Immature natural killer cell (primary cell): ENCODE measurements at places on chromosomes 5 and 9. TPM values are rescaled to one million over a fixed set of nuclear protein-coding genes. Genes with fewer than 3 reads are reported as not detected.

DNA sequence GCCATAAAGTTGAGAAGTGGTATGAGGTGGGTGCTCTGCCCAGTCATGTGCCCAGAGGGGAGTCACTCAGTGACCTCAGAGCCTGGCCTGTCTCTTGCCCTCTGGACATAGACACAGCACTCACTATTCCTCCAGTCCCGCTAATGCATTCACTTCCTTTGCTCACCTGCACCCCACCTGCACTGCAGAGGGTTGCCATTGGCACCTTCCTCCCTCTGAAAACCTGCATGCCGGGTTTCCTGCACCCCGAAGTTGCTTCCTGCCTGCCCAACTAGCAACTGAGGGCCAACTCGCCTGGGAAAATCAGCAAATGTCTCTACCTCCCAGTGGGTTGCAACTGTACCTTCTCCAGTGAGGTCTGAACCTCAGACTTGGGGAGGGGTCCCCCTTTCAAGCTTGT is 48.1 kb upstream of the SPTLC1 start:
- no peaks in the 10 kb centered on the region for H3K4me1 ChIP-seq
- peaks cover 6% of the 10 kb centered on the region for H3K36me3 ChIP-seq
- peaks cover 3% of the 10 kb centered on the region for H3K27me3 ChIP-seq
- H3K27ac ChIP-seq: no peak overlapping the region
- no peak for DNase-seq

GRCh38 chr9:110526426-110526825 is 53.1 kb downstream of the SVEP1 start:
- DNase-seq: no peak
- no peaks in the 10 kb centered on the region for H3K4me1 ChIP-seq
- H3K4me3 ChIP-seq: no peak overlapping the region
- H3K36me3 ChIP-seq: no peaks in the 10 kb centered on the region
- peaks cover 2% of the 10 kb centered on the region for H3K27me3 ChIP-seq
- no peak overlapping the region for H3K27ac ChIP-seq

- H3K4me3 ChIP-seq: peak overlapping the region; percentile 97
- peak overlapping the region; percentile 97 for H3K27ac ChIP-seq
- H3K36me3 ChIP-seq: peaks cover 3% of the 10 kb centered on the region
- H3K27me3 ChIP-seq: peaks cover 8% of the 10 kb centered on the region
- no peak for DNase-seq
Observed at GRCh38 chr9:4661165-4661564, 929 bp upstream of the PLPP6 start.

GRCh38 chr5:181190711-181191525 is 14.1 kb downstream of the TRIM7 start:
- H3K36me3 ChIP-seq: peaks cover 3% of the 10 kb centered on the region
- peak; percentile 51 for DNase-seq
- H3K4me3 ChIP-seq: peak overlapping the region; percentile 98

DNA sequence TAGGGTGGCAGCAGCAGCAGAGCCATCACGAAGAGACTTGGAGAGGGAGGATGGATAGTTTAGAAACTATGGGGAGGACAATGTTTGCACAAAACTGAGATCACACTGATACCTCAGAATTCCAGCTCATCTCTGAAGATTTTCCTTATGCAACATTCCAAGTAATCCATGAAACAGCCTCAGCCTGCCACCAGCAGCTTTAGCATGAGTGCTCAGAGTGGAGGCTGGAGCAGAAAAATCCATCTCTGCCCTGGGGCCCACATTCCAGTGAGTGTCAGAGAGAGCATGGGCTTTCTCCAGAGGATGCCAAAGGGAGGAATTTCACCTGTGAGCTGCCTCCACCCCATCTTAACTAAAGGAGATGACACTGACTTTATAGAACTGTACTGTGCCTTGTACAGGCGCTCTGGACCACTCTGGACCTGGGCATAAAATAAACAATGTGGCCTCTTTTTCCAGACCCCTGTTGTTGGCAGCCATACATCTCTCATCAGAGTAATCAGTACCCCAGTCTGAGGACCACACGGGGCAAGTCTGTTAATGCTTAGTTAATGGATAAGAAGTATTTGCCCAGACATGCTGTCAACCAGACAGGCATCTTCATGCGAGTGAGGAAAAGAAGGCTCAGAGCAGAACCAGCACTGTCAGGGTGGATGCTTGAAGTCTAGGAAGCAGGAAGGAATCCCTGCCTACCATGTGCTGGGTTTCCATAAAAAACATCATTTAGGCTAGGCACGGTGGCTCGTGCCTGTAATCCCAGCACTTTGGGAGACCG is 440.9 kb downstream of the ENC1 start:
- H3K36me3 ChIP-seq: no peaks in the 10 kb centered on the region
- no peak overlapping the region for H3K4me3 ChIP-seq
- H3K27ac ChIP-seq: no peak overlapping the region
- DNase-seq: no peak

DNA sequence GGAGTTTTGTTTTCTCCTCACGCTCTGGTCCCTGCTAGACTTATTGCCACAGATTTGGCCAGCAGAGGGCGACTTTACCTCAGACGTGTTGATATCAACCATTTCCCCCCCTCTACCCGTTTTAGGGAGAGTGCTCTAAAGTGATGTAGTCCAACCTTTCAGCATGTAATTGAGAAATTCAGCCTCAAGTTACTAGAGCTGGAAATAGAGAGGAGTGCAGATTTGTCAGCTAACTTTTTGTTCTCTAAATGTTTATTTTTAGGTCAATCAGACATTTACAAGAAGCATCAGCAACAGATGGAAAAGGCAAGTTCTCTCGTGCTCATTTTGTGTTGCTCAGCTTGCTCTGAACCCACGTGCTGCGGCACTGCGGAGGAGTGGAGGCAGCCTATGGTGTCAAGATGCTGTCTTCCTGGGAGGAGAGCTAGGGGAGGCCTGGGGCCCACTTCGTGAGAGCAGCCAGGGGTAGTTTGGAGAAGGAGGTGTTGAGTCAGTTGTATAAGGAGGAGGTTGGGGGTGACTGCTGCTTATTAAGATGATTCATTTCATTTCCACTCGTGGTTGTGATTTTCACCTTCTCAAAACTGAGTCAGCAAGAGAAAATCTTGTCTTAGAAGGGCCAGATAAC is 53.6 kb downstream of the GPR107 start:
- H3K4me1 ChIP-seq: peaks cover 43% of the 10 kb centered on the region
- no peaks in the 10 kb centered on the region for H3K27me3 ChIP-seq
- H3K36me3 ChIP-seq: peaks cover 8% of the 10 kb centered on the region
- peak; percentile 77 for DNase-seq
- H3K4me3 ChIP-seq: peak overlapping the region; percentile 66
- H3K27ac ChIP-seq: peak overlapping the region; percentile 89

DNA sequence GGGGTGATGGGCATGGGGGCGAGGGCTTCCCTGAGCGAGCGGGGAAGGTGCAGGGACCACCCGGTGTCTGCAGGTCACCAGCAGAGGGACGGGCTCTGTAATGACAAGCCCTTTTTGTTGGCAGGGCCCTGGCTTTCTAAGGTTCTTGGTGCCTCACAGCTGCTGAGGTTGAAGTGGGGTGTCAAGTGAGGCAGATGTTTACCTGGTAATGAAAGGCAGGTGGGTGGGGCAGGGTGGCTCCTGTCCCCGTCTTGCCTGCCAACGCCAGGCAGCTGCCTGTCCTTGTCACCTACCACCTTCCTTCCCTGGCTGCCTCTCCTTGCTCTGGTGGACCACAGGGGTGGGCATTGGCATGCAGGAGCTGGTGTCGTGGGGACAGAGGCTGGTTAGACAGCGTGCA is 41.0 kb upstream of the SEMA4D start:
- no peaks in the 10 kb centered on the region for H3K36me3 ChIP-seq
- no peaks in the 10 kb centered on the region for H3K27me3 ChIP-seq
- peak overlapping the region; percentile 96 for H3K27ac ChIP-seq
- peak overlapping the region; percentile 88 for H3K4me3 ChIP-seq

GRCh38 chr5:145198525-145199260 is 636.4 kb downstream of the PRELID2 start:
- H3K4me3 ChIP-seq: no peak overlapping the region
- H3K27me3 ChIP-seq: peaks cover 2% of the 10 kb centered on the region

DNA sequence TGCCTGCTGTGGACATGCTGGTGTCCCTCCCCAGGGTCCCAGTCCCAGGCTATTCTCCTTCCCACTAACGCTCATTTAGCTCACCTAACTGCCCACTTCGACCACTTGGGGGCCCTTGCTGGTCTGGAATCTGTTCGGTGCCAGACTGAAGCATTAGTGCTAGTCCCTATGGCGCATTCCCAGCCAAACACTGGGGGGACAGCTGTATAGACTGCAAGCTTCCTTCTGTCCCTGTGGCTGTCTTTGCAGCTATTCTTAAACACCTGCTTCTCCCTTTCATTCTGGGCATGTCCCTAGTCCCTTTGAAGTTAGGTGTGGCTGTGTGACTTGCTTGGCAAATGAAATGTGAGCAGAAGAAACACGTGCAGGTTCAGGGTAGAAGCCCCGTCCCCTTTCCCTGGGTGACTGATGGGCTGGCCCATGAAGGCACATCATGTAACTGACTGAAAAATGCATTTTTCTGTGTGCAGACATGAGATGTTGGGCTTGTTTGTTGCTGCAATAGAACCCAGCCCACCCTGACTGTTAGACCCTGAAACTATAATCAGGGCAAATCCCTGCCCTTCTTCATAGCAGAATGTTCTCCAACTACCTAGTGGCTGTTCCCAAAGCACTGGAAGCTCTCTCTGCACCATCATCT is 134.4 kb downstream of the BARX1 start:
- no peak overlapping the region for H3K4me3 ChIP-seq
- H3K27ac ChIP-seq: no peak overlapping the region
- H3K4me1 ChIP-seq: no peaks in the 10 kb centered on the region
- H3K27me3 ChIP-seq: peaks cover 14% of the 10 kb centered on the region

DNA sequence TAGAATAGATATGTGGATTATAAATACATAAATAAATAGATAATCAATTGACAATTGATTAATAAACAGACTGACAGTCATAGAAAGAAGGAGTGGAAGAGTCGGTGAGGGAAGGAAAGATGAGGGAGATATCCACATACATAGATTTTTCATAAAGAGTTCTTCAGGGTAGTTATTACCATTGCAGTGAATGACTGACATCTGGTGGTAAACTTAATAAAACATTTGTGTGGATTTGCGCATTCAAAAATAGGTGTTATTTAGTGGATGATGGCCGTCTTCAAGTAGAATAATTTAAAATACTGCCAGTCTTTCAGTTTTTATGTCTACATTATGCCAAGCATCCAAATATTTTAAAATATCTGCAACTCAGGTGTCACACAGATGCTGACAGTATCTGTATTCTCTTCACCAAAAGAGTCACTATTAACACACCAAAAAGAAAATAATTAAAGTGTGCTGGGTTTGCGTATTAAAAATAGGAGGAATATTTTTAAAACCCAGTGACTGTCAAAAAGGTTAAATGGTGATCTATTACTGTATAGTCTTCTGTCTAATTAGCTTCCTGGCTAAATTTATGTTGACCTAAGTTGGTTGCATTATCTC is 78.8 kb downstream of the GIN1 start:
- H3K36me3 ChIP-seq: no peaks in the 10 kb centered on the region
- no peak overlapping the region for H3K27ac ChIP-seq
- no peak overlapping the region for H3K4me3 ChIP-seq
- DNase-seq: peak; percentile 42

GRCh38 chr5:153476767-153477166 is 13.7 kb upstream of the GRIA1 start:
- H3K4me1 ChIP-seq: no peaks in the 10 kb centered on the region
- no peaks in the 10 kb centered on the region for H3K36me3 ChIP-seq
- no peak overlapping the region for H3K27ac ChIP-seq
- H3K4me3 ChIP-seq: no peak overlapping the region

GRCh38 chr5:149830579-149830978 is 100.5 kb downstream of the PPARGC1B start:
- H3K36me3 ChIP-seq: no peaks in the 10 kb centered on the region
- H3K4me3 ChIP-seq: no peak overlapping the region
- DNase-seq: no peak
- no peak overlapping the region for H3K27ac ChIP-seq
- H3K4me1 ChIP-seq: no peaks in the 10 kb centered on the region

- DNase-seq: no peak
- no peaks in the 10 kb centered on the region for H3K27me3 ChIP-seq
- H3K4me3 ChIP-seq: no peak overlapping the region
Observed at GRCh38 chr5:135007749-135008363, 26.2 kb downstream of the PITX1 start.

RASEF gene
- not detected for polyA plus RNA-seq

BRIX1 gene
- polyA plus RNA-seq: 32.4 TPM

KIF20A gene
- polyA plus RNA-seq: not detected
